ENCODE measurements at places on chromosomes 3 and 15.

DNA sequence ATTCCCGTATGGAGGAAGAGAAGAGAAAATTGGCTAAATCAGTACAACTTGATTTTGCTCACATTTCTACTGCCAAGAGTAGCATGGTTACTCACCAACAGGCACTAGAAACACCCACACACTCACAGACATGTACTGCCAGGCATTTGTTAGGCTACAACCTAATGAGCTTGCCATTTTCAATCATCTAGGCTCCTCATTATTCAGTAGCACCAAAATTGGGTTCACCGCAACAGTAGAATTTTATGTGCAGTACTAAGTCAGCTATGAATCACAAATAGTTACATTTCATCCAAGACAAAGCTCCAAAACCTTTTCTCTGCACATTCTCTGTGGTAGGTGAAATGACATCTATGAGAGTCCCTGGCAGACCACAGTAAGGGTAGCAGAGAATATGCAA is 15.0 kb upstream of the THUMPD3 start:
- no peak for DNase-seq

DNA sequence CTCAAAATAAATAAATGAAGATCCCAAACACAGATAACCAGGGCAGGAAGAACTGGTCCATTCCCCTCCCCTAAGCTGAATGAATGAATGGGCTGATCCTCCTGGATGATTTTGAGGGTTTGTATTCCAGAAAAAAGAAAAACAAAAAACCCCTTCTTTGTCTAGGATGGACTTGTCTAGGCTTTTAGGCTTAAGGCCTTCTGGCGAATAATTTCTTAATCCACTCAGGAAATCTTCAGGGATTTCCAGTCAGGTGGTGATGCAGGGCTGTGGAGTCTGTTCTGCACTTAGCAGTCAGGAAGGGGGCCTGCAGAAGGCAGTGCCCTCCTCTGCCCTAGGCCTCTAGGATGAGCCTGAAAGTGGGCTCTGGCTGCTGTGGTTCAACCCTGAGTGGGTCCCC is 52.1 kb downstream of the BDH1 start:
- DNase-seq: no peak

DNA sequence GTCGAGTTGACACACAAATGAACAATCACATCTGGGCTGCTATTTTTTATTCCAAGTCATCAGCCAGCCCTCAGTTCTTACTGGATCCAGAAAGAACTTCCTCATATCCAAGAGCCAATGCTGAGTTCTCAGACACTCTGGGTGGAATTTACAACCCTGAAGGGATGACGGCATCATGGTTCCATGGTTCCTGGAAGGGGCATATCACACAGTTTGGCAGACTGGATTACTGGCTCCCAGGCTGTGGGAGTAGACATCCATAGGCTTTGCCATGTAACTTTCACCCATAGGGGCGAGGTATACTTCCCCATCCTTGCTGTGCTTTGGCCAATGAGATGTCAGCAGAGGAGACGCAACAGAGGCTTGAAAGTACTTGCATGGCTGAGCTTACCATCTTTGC is 26.9 kb upstream of the KBTBD12 start:
- DNase-seq: no peak

GRCh38 chr3:112602217-112602838 is 38.6 kb downstream of the CCDC80 start:
- no peak for DNase-seq

DNA sequence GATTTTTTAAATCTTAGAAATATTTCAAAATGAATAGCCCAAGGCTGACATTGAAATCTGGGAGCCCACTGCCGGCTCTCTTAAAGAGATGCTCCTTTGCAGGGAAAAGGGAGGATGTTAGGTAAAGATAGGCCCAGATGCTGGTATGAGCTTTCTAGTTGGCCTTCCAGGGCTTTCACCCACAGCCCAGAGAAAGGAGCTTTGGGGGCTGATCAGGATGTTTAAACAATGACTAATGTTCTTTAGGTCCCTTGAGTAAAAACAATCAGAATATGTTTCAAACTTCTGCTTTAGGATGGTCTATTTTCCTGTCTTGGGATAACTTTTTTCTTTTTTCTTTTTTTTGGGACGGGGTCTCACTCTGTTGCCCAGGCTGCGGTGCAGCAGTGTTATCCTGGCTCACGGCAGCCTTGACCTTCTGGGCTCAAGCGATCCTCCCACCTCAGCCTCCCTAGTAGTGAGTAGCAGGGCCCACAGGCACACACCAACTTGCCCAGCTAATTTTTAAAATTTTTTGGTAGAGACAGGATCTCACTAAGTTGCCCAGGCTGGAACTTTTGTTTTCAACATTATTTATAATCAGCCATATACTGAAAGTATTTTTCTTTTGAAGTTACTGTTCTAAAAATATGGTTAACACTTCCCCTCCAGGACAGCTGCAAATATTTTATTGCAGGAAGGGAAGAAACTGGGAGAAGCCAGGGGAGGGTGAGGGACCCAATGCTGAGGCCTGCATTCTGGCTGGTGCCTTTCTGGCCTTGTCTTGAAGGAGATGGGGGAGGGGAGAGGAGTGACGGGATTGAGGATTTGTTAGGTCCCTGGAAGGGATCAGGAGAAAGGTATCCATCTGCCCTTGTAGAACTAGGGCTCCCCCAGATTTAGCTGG is 70.1 kb downstream of the TRAK1 start:
- no peak for DNase-seq

All from RKO (cell line).